ENCODE measurements at places on chromosomes 7 and 10.
A peak's percentile ranks its signal among the peaks of the same experiment; 100 is the strongest.

- DNase-seq, result no peak
- no peaks in the 10 kb centered on the region for H3K4me1 ChIP-seq
- H3K27ac ChIP-seq, result no peak overlapping the region
- no peaks in the 10 kb centered on the region for H3K36me3 ChIP-seq
- no peaks in the 10 kb centered on the region for H3K27me3 ChIP-seq
- H3K4me3 ChIP-seq, result no peak overlapping the region
Observed at GRCh38 chr7:32661501-32661900, 166.2 kb downstream of the AVL9 start.

DNA sequence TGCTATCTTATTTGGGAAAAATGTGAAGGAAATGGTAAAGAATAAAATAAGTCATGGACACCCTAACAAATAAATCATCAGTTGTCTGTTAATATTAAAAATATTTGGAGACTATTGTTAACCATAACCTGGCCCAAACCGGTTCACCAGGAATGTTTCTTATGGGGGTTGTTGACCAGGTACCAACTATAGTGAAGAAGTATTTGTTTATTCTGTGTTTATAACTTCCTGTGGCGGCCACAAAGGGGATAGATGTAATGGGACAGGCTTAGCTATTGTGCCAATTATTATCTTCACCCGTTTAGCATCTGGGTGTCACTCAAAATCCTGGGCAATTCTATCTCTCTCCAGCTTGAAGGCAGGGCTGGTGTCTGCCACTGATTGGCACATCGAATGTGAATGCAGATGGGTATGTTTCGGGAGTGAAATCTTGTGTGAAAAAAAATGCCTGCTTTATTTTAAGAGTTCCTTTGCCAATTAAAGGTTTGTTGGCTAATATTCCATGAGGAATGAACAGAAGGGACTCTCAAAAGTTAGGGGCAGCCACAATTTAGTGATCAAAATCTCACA lies 500.9 kb downstream of the ARL4A start:
- H3K36me3 ChIP-seq, result no peaks in the 10 kb centered on the region
- DNase-seq, result no peak
- H3K27ac ChIP-seq, result no peak overlapping the region
- no peaks in the 10 kb centered on the region for H3K27me3 ChIP-seq

DNA sequence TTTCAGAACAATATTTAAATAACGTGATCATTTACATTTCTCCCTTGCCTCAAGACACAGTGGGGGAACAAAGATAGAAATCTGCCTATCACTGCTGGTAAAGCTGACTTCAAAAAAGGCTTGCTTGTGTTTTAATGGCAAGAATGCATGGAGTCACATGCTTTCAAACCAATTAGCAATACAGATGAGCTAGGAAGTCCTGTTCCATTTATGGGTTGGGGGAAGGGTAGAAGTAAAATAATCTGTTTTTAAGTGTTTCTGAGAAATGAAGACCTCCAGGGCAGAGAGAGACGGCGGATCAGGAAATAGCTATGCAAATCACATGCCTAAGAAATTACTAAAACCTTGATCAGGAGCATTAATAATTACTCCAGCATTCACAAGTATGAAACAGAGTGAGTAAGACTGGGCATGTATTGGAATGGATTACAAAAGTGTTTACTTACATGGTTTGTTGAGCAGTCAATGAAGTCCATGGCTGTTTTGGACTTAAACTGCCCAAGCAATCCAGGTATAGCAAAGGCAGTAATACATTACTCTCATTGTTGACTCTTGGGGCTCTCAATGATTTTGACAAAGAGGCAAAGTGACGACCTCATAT lies 142.0 kb downstream of the ARID5B start:
- no peaks in the 10 kb centered on the region for H3K36me3 ChIP-seq
- DNase-seq, result no peak
- H3K4me3 ChIP-seq, result no peak overlapping the region
- H3K4me1 ChIP-seq, result peaks cover 94% of the 10 kb centered on the region
- H3K27ac ChIP-seq, result no peak overlapping the region

DNA sequence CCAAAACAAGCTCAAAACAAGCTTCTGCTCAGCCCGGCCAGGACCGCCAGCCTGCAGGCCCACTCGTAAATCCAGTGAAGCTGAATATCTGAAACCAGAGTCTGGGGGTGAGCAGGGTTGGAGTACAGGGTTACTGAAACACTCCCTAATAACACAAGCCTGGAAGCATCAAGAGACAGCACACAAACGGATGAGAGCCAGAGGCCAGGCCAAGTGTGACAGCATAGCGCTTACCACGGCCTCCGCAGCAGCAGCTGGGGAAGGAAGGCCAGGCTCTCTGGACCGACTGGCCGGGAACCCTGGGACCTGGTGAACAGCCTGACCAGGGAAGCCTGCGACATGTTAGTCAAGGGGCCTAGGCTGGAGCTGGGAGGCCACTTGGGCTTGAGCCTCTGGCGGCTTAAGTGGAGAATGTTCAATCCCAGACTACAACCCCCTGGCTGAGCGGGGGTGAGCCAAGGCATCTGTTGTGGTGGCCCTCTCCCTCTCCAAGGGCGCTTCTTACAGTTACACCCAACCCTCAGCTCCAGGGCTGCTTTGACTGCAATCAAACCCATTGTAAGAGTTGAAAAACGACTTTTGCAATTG lies 21.7 kb upstream of the RNF32 start:
- peaks cover 13% of the 10 kb centered on the region for H3K36me3 ChIP-seq
- H3K27me3 ChIP-seq, result peaks cover 34% of the 10 kb centered on the region
- no peak for DNase-seq
- H3K27ac ChIP-seq, result no peak overlapping the region
- peaks cover 6% of the 10 kb centered on the region for H3K4me1 ChIP-seq

DNA sequence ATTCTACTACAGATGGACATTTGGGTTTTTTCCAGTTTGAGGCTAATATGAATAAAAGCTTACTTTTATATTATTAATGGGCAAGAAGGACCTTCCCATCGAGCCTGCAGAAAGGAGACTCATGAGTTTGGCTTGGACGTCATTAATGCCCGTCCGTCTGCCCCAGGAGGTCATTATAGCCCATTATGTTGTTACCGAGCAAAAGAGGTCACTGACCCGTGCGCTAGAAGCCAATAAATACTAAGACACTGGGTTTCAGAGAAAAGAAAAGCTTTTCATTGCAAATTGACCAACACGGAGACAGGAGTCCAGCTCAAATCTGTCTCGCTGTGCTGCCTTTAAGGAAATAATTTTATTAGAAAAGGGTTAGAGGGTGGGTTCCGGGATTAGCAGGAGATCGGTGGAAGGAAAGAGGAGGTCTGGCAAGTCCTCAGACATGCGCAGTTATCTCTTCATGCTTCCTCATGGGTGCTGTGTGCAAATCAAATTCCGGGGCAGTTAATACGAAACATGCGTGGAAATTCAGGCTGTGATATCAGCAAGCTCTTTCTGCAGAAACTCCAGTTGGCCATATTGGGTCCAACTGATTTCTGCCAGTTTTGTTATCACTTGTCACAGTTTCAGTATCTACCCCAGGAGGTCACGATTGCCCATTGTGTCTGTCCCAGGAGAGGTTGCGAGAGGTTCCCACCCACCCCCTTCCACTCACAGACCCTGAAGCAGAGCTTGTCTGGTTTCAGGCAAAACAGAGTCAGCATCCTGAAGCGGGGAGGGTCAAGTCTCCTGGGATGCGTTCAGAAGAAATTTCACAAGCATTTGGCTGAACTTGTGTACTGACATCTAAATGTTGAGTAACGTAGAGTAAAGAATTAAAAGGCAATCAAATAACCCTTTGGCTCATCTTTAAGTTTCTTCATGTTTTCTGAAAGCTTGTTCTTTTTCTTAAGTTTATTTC lies 1.1 kb upstream of the GALNTL5 start:
- H3K36me3 ChIP-seq, result no peaks in the 10 kb centered on the region
- peaks cover 2% of the 10 kb centered on the region for H3K27me3 ChIP-seq
- DNase-seq, result no peak
- no peak overlapping the region for H3K4me3 ChIP-seq

DNA sequence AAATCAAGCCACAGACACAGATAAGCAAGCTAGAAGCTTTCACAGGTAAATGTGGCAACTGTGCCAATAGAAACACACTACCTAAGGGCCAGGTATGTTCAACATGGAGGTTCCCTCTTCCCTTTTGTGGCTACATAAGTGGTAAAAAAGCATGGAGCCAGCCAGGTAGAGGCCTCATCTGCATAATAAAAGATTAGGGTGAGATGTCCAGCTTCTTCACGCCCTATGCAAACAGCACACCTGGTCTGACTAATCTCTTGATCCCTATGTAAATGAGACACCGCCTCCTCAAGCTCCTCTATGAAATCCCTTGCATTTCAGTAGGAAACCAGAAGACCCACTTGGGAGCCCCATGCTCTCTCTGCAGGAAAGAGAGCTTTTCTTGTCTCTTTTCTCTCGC lies 282.2 kb downstream of the NEBL start:
- no peaks in the 10 kb centered on the region for H3K36me3 ChIP-seq
- no peak overlapping the region for H3K27ac ChIP-seq
- no peak for DNase-seq

- peaks cover 6% of the 10 kb centered on the region for H3K4me1 ChIP-seq
- no peaks in the 10 kb centered on the region for H3K36me3 ChIP-seq
- H3K4me3 ChIP-seq, result no peak overlapping the region
- peak overlapping the region; percentile 62 for H3K27ac ChIP-seq
- DNase-seq, result no peak
- no peaks in the 10 kb centered on the region for H3K27me3 ChIP-seq
Observed at GRCh38 chr7:36202398-36202797, 49.3 kb downstream of the EEPD1 start.

DNA sequence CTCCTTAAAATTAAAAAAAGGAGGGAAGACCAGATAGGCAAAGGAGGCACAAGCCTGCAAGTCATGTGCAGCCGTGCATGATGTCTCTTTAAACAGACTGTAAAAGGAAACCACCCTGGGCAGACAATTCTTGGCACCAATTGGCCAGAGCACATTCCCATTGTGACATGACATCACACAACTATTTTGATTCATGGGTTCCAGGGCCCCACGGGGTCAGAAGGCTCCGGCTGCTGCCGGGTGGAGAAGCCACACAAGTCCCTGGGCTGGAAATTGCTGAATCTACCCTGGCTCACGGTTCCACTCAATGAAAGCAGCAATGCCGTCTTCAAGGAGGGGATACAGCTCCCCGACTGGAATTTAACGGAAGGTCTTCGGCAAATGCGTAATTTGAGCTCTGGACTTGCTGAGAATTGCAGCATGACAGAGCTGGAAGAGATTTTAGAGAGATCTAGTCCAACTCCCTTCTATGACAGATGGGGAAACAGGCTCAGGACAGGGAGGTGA lies 140.5 kb downstream of the PRKAG2 start:
- no peaks in the 10 kb centered on the region for H3K27me3 ChIP-seq
- no peak for DNase-seq
- no peak overlapping the region for H3K4me3 ChIP-seq

DNA sequence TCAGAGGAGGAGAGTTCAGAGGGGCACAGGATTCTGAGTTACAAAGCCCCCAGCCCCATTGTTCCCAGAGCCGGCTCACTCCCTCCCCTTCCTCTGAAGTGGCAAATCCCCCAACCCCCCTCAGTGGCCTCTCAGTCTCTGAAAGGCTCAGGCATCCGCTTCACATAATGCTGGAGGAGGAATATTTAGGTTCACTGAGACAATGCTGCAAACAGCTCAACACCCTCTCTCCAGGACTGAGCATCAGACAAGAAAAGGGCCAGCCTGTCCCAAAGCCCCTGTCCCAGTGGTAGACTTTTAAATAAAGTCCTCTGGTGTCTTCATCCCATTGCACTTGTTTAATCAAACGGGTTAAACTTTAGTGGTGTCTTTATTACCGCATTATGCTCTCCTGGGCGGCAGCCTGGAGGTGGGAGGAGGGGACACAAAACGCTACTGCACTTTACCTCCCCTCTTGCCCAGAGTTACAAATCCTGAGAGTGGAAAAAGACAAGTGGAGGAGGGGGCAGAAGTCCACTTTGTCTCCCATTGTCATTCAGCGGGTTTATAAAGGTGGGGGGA lies 257.9 kb downstream of the FGFR2 start:
- H3K36me3 ChIP-seq, result no peaks in the 10 kb centered on the region
- DNase-seq, result no peak
- H3K27me3 ChIP-seq, result no peaks in the 10 kb centered on the region

DNA sequence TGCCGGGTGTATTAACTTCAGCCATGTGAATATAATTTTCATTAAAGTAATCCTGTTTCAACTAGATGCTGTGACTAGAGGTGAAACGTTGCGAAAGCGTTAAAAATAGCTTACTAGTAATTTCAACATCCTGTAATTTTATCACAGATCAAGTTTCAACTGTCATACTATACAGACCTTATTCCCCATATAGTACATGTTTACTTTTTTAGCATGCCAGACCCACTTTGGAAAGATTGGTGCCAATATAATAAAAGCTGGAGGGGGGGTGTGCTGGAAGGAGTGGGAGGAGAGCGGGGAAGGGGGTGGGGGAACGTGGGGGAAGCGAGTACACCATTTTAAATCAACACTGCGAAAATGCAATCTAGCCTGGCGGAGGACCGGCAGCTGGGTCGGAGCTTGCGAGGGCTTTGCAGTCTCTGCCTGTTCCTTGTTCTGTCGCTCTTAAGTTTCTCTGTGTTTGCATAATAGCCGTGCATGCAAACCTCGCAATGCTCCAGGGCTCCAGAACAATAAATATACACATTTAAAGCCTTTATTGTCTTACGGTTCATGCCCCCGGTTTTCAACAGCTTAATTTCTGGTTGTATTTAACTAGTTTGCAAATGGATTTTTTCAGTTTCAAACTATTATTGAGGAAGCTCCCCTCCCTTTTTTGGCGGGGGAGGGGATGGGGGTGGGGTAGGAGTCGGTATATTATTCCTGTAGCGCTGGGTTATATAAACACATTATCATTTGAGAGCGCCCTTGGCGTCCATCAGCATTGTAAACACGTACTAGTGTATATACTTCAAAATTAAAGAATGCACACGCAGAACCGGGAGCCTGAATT lies 1.3 kb upstream of the ARID5B start:
- peak overlapping the region; percentile 85 for H3K4me3 ChIP-seq
- H3K27me3 ChIP-seq, result no peaks in the 10 kb centered on the region
- no peaks in the 10 kb centered on the region for H3K36me3 ChIP-seq
- H3K4me1 ChIP-seq, result peaks cover 46% of the 10 kb centered on the region

- H3K27ac ChIP-seq, result no peak overlapping the region
- DNase-seq, result no peak
- no peak overlapping the region for H3K4me3 ChIP-seq
- peaks cover 3% of the 10 kb centered on the region for H3K27me3 ChIP-seq
Observed at GRCh38 chr10:89625041-89625765, 19.8 kb downstream of the PANK1 start.

DNA sequence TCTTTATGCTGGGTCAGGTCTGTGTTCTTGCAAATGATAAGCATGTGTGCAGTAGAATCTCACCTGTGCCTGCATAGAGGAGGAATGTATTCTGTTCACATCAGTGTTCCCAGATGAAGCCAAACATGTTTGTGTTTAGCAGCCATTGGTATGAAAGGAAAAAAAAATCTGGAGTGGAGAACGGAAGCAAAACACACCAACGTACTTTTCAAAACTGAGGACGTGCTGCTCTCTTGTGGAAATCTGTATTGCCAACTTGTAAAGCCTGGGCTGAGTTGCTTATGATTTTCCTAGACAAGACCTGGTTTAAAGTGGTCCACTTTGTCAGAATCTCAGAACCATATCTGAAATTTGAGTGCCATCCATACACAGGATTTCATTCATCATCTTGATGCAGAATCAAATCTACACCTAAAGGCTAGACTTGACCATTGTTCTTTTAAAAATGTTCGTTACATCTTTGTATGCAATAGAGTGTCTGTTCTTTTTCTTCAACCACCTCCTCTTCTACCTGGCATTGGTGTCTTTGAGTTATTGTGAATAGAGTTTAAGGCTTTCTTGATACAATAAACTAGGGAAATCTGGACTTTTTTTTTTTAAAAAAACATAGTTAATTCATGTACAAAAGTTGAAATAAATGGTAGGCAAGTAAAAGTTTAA lies 367.7 kb downstream of the PHF14 start:
- H3K4me1 ChIP-seq, result peaks cover 4% of the 10 kb centered on the region
- peaks cover 7% of the 10 kb centered on the region for H3K27me3 ChIP-seq
- H3K4me3 ChIP-seq, result no peak overlapping the region
- DNase-seq, result no peak
